ENCODE measurements at places on chromosomes 3 and 15.
A peak's percentile ranks its signal among the peaks of the same experiment; 100 is the strongest.

GRCh38 chr3:79367066-79367465 lies 400.7 kb downstream of the ROBO1 start:
- no peak for DNase-seq

- no peak for DNase-seq
Observed at GRCh38 chr3:54897028-54897711, 30.7 kb downstream of the LRTM1 start.

GRCh38 chr3:189229196-189229828 lies 57.5 kb downstream of the TPRG1 start:
- DNase-seq, result no peak

GRCh38 chr3:21159543-21159906 lies 591.5 kb downstream of the ZNF385D start:
- no peak for DNase-seq

- no peak for DNase-seq
Observed at GRCh38 chr3:20352546-20353179, 166.7 kb upstream of the SGO1 start.

GRCh38 chr3:155354658-155355057 lies 61.2 kb upstream of the STRIT1 start:
- no peak for DNase-seq

DNA sequence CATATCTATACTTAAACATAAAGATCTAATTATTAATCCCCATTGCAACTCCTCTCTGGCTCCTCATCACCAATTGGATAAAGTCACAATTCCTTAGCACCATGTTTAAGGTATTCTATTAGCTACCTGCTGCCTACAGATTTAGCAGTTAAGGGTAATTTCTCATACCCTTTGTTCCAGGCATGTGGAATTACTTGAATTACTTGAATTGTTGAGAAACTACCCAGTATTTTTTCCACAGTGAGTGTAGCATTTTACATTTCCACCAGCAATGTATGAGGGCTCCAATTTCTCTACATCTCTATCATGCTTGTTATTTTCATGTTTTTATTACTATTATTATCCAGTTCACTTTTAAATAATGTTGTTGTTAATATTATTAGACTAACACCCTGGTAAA lies 86.4 kb downstream of the P2RY1 start:
- DNase-seq, result no peak

DNA sequence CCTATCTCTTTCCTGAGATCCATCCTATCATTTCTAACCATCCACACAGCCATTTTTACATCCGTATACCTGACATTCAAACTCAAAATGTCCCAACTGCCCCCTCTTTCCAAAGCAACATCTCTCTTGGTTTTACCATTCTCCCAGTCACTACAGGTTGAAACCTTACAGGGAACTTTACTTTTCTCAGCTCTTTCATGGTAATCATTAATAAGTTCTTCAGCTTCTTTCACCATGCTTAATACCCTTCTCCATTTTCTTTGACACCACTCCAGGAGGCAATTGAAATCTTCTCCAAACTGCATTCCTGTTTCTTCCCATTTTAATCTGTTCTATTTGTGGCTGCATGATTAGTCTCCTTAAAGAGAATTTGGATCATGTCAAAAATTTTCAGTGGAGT lies 352.5 kb downstream of the GAP43 start:
- no peak for DNase-seq

- DNase-seq, result no peak
Observed at GRCh38 chr3:180290300-180290699, 253.6 kb upstream of the PEX5L start.

GRCh38 chr3:42216302-42216701 lies 49.7 kb downstream of the CCK start:
- DNase-seq, result no peak

GRCh38 chr15:64779630-64780029 lies 4.2 kb upstream of the RBPMS2 start:
- no peak for DNase-seq

GRCh38 chr3:5239602-5240001 lies 52.1 kb downstream of the EDEM1 start:
- DNase-seq, result no peak

- peak; percentile 5 for DNase-seq
Observed at GRCh38 chr3:69120879-69121464, 1.4 kb downstream of the LMOD3 start.

GRCh38 chr3:33187368-33187634 lies 31.3 kb downstream of the SUSD5 start:
- no peak for DNase-seq

- DNase-seq, result no peak
Observed at GRCh38 chr3:149552700-149553099, 78.2 kb downstream of the TM4SF4 start.

DNA sequence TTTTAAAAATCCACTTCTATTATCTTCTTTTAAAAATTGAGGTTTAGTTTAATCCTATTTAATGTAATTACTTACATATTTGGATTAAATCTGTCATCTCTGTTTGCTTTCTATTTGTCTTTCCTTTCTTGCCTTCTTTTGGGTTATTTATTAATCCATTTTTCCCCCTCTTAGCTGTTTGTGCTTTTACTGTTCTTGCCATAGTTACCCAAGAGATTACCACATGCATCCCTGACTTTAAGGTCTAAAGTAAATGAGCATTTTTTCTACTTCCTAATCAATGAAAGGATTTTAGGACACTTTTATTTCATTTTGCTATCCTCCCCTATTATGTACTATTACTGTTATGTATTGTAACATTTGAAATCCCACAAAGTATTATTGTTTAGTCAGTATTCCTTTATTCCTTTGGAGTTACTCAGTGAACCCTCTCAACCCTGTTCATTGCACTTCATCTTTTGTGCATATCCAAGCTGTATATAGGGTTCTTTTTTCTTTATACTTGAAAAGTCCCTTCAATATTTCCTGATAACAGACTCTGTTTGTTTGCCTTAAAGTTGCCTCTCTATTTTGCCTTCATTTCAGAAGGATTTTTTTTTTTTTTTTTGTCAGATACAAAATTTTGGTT lies 62.7 kb downstream of the MEF2A start:
- no peak for DNase-seq

DNA sequence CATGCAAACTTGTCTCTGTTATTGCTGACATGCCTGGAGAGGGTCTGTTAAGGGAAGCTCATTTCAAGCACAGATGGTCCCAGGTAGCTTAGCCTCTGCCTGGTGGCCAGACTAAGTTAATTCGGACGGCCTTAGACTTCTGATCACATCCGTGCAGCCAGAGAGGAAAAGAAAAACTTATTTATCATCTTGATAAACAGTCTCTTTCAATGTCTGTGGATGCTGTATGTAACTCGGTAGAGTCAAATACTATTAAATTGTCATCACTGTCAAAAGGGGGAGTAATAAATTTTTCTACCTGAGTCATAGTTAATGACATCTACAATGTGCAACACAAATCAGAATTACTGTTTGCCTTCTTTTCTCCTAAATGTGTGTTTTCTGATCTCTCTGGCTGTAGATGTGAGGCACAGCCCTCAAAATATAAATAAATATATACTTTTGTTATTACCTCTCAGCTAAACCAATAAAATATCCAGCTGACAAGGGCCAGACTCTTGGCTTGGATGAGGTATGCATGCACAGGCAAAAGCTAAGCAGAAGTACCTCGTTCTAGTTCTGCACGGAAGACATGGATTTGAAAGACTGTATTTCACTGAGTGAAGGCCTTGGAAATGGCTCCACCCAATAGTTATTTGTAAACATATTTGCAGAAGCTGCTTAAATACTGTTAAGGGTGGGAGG lies 530.0 kb downstream of the TAFA4 start:
- DNase-seq, result no peak

DNA sequence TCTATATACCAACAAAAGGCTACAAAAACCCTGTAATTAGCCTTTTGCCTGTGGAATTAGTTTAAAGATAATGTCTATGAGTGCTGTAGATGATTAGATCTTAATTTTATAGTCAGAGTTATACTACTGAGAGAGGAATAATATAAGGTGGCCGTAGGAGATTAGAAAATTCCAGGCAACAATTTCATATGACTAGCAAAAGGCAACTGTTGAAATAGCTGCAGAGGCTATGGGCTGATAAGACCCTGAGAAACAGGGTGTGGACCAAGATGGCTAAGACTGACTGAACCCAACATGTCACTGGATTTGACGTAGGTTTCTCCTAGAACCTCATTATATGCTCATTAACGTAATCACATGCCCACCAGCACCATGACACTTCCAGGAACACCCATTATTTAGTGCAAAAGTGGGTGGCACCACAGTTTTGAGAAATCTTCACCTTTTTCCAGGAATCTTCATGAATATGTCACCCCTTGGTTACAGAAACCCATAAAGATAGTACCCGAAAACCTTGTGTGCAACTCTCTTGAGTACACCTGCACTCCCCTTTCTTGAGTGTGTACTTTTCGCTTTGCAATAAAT lies 29.1 kb upstream of the SCG3 start:
- DNase-seq, result no peak

- DNase-seq, result no peak
Observed at GRCh38 chr3:13263770-13264467, 156.2 kb downstream of the NUP210 start.

Data from NCI-H187 treated with DMSO at 0.1 percent for 48 hours (cell line).